ENCODE measurements at places on chromosomes 2 and 18. TPM values are rescaled to one million over a fixed set of nuclear protein-coding genes. Genes with fewer than 3 reads are reported as not detected.

Gene CDH20
- 1.1 TPM for polyA plus RNA-seq

- DNase-seq = peak; percentile 42
These were observed 437.4 kb upstream of the SALL3 start for GRCh38 chr18:78542204-78542603.

DNA sequence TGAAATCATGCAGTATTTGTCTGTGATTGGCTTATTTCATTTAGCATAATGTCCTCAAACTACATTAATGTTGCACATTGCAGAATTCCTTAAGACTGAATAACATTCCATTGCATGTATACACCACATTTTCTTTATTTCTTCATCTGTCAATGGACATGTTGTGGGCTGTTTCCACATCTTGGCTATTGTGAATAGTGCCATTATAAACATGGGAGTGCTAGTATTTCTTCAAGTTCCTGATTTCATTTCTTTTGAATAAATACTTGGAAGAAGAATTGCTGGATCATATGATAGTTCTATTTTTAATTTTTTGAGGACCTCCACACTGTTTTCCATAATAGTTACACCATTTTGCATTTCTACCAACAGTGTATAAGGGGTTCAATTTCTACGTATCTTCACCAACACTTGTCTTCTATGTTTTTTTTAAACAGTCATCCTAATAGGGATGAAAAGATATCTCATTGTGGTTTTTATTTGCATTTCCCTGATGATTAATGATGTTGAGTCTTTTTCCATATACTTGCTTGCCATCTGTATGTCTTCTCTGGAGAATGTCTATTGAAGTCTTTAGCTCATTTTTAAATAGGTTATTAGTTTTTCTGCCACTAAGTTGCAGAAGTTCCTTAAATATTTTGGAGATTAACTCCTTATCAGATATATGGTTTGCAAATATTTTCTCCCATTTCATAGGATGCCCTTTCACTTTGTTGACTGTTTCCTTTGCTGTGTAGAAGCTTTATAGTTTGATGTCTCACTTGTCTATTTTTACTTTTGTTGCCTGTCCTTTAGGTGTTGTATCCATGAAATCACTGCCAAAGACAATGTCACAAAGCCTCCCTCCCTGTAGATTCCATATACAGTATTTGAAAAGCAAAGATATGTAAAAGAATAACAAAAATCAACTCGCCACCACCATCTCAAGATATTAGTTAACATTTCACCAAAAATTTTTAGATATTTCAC is 14.6 kb downstream of the FBXO11 start:
- DNase-seq = no peak

Gene TGFA
- polyA plus RNA-seq = 2.1 TPM

DNA sequence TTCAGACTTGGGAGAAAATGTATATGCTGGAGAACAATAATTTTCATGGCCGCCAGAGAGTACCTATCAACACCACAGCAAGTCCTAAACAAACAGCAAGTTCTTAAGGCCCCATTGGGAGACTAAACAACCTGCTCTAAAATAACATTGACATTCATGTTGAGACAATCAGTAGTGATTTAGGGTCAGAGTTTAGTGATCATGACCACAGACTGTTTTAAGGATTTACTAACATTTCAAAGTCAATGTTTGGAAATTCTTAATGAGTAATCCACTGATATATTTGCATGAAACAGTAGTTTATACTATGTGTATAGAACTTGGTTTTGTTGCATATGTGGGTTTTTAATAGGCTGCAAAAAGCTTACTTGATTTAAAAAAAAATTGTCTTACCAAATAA is 34.7 kb downstream of the RASGRP3 start:
- no peak for DNase-seq

Gene HDAC4
- polyA plus RNA-seq = 24.4 TPM

DNA sequence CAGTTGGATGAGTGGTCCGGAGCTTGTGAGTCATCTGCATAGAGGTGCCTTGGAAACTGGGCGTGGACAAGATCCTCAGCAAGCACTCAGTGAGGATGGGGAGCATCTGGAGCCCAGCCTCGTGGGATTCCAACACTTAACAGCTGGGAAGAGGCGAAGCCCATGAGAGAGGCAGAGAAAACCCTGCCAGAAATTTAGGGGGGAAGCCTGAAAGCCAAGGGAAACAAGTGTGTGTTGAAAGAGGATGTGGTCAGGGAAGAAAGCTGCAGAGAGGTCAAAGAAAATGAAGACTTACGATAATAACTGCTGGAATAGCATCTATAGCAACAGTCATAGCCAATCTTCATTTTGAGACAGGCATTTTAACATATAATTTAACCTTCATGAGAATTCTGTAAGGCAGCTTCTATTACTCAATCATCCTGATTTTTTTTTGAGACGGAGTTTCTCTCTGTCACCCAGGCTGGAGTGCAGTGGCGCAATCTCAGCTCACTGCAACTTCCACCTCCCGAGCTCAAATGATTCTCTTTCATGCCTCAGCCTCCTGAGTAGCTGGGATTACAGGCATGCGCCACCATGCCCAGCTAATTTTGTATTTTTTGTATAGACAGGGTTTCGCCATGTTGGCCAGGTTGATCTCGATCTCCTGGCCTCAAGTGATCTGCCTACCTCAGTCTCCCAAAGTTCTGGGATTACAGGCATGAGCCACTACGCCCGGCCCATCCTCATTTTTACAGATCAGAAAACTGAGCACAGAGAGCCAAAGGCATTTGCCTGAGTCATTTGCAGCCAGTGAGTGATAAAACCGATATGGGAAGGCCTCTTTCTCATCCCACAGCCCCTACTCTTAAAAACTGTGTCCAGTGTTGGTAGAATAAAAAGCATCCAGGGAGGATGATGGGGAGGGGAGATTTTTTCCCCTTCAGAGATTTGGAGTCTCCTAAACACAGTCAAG is 214.4 kb upstream of the EPAS1 start:
- DNase-seq = no peak

GRCh38 chr18:62772860-62773584 is 57.7 kb downstream of the PHLPP1 start:
- DNase-seq = no peak

Data from urinary bladder (tissue), 4 donors.